Activated CD4-positive, alpha-beta memory T cell treated with anti-CD3 and anti-CD28 coated beads, Interleukin-2, amount 10 ng/mL, durations not matched to agents 7 days and 5 days (primary cell): ENCODE measurements at places on chromosomes 4 and X. TPM values are rescaled to one million over a fixed set of nuclear protein-coding genes. Genes with fewer than 3 reads are reported as not detected.

The GPR82 gene
- not detected for total RNA-seq

The MAGEC2 gene
- total RNA-seq, result not detected

The INTU gene
- total RNA-seq, result not detected

The FAT4 gene
- total RNA-seq, result not detected

The ENOPH1 gene
- 35.4 TPM for total RNA-seq

The GPC3 gene
- 0.08 TPM for total RNA-seq

The NWD2 gene
- not detected for total RNA-seq

The CT83 gene
- total RNA-seq, result not detected

The HSD17B10 gene
- 73.2 TPM for total RNA-seq

The SLC16A2 gene
- 0.05 TPM for total RNA-seq
